CD4-positive, alpha-beta T cell treated with Interleukin-21 for 1 hour (primary cell): ENCODE measurements at places on chromosomes 16 and 17.

- DNase-seq: no peak
Observed at GRCh38 chr16:8673611-8674412, 605 bp upstream of the ABAT start.

DNA sequence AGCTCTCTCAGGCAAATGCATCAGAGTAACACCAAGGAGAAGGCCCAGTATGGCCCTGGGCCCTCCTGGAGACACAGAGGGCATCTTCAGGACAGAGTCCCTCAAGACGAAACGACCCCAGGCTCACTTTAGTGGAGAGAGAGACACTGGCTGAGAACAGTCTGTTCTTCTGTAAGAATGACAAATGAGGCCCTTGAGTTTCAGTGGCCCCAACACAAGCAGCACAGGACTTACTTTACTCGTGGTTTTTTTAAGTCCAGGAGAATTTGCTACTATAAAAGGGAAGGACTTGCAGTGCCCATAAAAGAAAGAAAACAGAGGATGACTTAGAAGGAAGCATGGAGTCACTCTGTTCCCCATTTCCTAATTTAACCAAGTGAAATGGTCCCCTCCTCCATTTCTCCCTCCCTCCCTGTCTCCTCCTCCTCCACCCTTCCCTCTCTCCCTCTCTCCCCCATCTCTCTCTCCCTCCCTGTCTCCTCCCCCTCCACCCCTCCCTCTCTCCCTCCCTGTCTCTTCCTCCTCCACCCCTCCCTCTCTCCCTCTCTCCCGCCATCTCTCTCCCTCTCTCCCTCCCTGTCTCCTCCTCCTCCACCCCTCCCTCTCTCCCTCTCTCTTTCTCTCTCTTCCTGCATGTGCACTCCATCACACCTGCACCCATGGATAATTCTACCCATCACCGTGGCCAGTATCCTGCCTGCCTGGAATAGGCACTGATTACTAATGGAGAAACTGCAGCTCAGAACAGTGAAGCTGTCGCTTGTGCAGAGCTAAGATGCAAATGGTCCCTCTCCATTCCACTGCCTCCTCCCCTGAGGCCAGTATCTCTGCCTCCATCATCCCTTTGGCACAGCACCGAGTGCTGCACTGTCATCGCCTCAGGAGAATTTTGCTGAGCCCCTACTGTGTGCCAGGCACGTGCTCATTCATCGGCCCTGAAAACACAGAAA is 47.3 kb upstream of the RBFOX3 start:
- no peak for DNase-seq

DNA sequence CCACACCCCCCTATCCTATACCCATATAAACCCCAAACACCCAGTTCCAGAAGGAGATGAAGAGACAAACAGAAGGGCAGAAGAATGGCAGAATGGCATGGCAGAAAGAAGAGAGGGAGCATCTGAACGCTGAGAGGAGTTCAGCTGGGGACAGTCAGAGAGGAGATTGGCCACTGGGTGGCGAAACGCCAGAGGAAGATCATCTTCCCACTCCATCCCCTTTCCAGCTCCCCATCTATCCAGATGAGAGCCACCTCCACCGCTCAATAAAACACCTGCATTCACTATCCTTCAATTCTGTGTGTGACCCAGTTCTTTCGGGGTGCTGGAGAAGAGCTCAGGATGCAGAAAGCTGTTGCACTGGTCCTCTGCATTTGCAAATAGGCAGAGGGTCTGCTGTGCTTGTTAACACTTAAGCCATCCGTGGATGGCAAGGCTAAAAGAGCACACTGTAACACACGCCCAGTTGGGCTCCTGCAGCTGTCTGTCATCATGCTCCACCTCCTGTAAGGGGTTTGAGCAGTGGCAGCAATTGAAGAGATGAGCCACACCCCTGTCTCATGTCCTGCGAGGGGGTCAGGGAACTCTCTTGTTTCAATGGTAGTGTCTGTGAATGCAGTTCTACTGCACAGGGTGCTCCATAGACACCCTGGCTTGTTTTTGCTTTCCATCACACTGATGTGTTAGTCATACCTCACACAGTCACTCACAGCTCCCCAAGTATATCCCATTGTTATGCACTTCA is 1034.8 kb upstream of the RBFOX1 start:
- no peak for DNase-seq

DNA sequence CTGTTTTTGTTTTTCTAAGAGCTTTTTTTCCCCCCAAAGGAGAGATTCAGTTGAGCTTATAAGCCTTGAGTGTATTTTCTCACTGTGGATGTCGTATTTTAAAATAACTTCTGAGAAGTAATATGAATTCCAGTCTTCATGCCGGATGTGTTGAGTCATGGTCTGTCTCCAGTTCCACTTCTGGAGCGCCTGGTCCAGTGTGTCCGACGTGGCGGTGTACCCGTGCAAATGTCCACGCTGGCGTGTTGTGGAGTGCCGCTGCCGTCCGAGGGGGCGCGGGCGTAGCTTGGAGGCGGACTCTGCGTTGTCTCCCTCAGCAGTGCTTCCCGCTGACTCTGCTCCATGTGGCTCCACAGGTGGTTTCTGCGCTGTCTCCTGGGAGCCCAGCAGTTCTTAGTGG is 60.9 kb upstream of the ZNF750 start:
- DNase-seq: no peak

- DNase-seq: no peak
Observed at GRCh38 chr17:21368545-21369246, 7.5 kb upstream of the KCNJ12 start.
